Activated CD4-positive, alpha-beta T cell treated with anti-CD3 and anti-CD28 coated beads, Interleukin-2, Interleukin-6, amounts not matched to agents 100 ng/mL and 50 ng/mL, durations not matched to agents 16 hours and 8 hours (primary cell): ENCODE measurements at places on chromosomes 3 and 15.

DNA sequence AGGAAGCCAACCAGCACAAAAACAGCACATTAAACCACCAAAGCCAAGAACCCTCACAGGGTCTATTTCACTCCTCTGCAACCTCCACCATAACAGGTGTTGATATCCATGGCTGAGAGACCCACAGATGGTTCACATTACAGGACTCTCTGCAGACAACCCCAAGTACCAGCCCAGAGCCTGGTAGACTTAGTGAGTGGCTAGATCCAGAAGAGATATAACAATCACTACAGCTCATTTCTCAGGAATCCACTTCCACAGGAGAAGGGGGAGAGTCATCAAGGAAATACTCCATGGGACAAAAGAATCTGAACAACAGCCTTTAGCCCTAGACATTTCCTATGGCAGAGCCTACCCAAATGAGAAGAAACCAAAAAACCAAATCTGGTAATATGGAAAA is 168.1 kb upstream of the CD96 start:
- no peak for DNase-seq

GRCh38 chr15:26561130-26561529 is 211.7 kb downstream of the GABRB3 start:
- no peak for DNase-seq

GRCh38 chr3:186782542-186783057 is 777 bp upstream of the EIF4A2 start:
- no peak for DNase-seq

GRCh38 chr3:30475038-30475808 is 131.2 kb upstream of the TGFBR2 start:
- peak; percentile 5 for DNase-seq

- no peak for DNase-seq
These were observed 25.2 kb upstream of the CCDC39 start for GRCh38 chr3:180704532-180704931.

DNA sequence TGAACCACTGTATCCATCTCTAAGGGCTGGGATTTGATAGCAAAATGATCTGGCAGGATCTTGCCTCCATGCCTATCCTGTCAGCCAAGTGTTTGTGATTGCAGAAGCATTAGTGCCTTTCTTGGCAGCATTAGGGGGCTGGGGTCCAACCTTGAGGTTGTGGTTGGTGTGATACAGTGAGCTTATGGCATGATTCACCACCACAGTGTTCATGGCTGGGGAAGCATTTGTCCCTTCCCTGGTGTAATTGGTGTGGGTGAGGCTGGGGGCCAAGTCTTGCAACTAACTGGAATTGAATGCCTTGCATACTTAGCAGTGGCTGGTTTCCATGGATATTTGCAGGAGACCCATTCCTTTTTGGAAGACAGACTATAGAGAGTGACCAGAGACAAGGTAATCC is 271.0 kb upstream of the TBL1XR1 start:
- no peak for DNase-seq

GRCh38 chr3:136074546-136075170 is 109.1 kb downstream of the PPP2R3A start:
- no peak for DNase-seq

DNA sequence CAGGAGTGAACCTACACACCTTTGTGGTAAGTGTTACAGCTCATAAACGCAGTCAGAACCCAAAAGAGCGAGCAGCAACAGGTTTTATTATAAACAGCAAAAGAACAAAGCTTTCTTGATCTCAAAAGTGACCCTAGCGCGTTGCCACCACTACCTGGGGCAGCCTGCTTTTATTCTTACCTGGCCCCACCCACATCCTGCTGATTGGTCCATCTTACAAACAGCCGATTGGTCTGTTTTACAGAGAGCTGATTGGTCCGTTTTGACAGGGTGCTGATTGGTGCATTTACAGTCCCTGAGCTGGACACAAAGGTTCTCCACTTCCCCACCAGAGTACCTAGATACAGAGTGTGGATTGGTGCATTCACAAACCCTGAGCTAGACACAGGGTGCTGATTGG is 143.1 kb downstream of the ARRDC4 start:
- no peak for DNase-seq

GRCh38 chr15:31526916-31527690 is 200.5 kb downstream of the KLF13 start:
- DNase-seq = no peak

DNA sequence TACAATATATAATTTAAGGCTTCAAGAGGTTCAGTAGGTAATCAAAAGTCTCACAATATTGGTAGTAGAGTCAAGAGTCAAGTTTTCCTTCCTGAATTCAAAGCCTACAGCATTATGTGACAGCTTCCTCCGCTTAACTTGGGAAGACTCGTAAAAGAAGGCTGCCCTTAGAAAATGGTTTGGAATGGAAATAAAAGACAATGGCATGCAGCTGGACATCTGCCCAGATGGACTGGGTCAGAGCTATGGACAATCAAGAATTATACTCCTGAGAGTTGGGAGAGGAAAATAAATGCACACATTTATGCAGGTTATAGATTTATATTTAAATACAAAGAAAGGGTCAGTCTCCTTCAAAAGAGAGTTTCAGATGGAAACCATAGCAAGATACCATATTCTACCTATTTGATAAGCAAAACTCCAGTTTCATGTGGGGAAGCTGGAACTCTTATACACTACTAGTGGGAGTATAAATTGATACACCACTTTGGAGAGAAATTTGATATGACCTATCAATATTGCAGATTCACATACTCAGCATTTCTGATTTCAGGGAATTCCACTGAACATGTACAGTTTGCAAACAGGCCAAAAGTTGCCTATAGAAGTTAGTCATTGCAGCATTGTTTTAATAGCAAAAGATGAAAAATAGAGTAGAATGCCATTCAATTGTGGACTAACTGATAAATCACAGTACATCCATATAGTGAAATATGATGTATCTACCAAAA is 6.1 kb downstream of the CRYBG3 start:
- no peak for DNase-seq

DNA sequence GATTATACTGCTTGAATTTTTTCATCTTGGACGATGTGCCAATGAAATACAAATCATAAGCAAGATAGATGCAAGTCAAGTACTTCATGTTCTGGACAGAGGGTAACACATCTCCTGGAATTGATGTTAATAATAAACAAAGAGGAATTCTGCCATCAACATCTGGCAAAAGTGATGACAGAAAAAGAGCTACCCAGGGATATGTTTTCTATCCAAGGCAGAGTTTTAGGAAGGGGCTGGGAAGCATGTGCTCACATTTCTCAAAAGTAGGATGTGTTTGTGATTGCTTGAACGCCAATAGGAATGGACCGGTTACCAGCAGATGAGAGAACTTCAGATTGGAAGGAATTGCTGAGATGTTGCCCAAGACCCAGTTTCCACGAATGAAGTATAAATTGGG is 242.6 kb upstream of the AGTR1 start:
- no peak for DNase-seq

DNA sequence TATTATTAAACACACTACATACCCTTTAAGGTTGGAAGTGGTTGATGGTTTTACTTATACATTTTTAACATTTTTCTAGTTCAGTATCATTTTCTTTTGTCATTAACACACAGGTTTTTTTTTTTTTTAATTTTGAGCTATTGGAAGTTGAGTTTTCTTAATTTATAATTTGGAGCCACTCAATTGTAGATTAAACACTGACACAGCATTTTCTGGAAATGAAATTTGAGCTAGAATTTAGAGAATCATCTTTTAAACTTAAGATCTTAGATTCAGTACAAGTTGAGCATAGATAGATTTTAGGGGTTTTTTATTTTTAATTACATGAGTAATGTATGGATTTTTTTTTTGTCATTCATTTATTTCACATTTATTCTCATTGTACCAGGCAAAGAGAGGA is 35.0 kb downstream of the RASA2 start:
- DNase-seq = no peak

- DNase-seq = no peak
These were observed 26.9 kb upstream of the SEC62 start for GRCh38 chr3:169939751-169940150.

GRCh38 chr15:68277131-68277602 is 378 bp upstream of the FEM1B start:
- DNase-seq = no peak

DNA sequence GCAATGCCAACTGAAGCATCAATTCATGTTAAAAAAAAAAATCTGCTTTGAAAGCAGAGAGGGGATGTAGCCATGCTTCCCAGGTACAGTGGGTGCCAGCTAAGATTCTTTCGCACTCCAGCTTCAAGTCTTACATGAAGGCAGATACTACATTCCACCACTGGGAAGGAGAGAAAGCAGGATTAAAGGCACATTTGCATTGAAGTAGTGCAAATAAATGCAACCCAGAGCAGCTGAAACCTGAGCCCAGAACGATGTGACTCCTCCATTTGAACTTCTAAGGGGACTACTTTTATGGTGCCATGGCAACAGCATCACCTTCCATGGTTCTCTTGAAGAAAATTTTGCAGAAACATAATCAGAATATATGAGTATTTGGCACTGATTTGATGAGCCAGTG is 19.1 kb upstream of the GJD2 start:
- no peak for DNase-seq

DNA sequence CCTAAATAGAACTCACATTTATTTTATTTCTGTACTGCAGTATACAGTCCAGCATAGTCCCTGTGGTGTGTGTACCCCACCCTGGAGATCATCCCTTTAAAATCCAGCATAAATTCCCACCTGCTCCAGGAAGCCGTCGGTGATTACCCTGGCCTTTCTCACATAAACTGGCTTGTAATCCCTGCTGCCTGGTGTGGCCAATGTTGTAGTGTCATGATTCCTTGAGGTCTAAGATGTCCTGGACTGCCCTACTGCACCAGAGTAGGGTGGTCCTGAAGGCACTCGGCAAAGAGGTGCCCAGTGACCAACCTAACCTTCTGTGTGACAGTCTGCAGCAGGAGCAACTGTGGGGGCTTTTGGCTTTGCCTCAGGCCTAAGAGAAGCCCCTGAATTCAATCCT is 58.9 kb downstream of the ITGA11 start:
- no peak for DNase-seq

- DNase-seq = no peak
These were observed 8.3 kb downstream of the TIMMDC1 start for GRCh38 chr3:119506631-119507030.
